ENCODE measurements at places on chromosomes 1 and 21. TPM values are rescaled to one million over a fixed set of nuclear protein-coding genes. Genes with fewer than 3 reads are reported as not detected.

PTPN14 gene
- polyA plus RNA-seq = 10.3 TPM

NPHS2 gene
- polyA plus RNA-seq = 0.67 TPM

C1QB gene
- 28.6 TPM for polyA plus RNA-seq

TNFRSF8 gene
- polyA plus RNA-seq = not detected

HSD3B2 gene
- 0.29 TPM for polyA plus RNA-seq

CLEC20A gene
- not detected for polyA plus RNA-seq

GPR37L1 gene
- polyA plus RNA-seq = 5.8 TPM

GBP5 gene
- polyA plus RNA-seq = 0.20 TPM

FAM3B gene
- 0.24 TPM for polyA plus RNA-seq

PRDM16 gene
- 6.5 TPM for polyA plus RNA-seq

RSPO1 gene
- 0.29 TPM for polyA plus RNA-seq

PLPP3 gene
- 253 TPM for polyA plus RNA-seq

LIX1L gene
- 38.3 TPM for polyA plus RNA-seq

SPRR2B gene
- not detected for polyA plus RNA-seq

SPRR4 gene
- not detected for polyA plus RNA-seq

SRP9 gene
- polyA plus RNA-seq = 349 TPM

SYPL2 gene
- 0.79 TPM for polyA plus RNA-seq

CRYBG2 gene
- polyA plus RNA-seq = 2.3 TPM

AMY2A gene
- not detected for polyA plus RNA-seq

MNDA gene
- 5.0 TPM for polyA plus RNA-seq

C2CD4D gene
- 0.97 TPM for polyA plus RNA-seq

OR6N2 gene
- polyA plus RNA-seq = not detected

ELF3 gene
- 0.35 TPM for polyA plus RNA-seq

SPATA46 gene
- polyA plus RNA-seq = 0.70 TPM

OR6N1 gene
- polyA plus RNA-seq = not detected

B3GALT5 gene
- polyA plus RNA-seq = 3.4 TPM

CELA3B gene
- 0.50 TPM for polyA plus RNA-seq

BGLAP gene
- 5.6 TPM for polyA plus RNA-seq

LRRIQ3 gene
- 1.4 TPM for polyA plus RNA-seq

AURKAIP1 gene
- 130 TPM for polyA plus RNA-seq

RCAN3 gene
- 12.9 TPM for polyA plus RNA-seq

ACKR1 gene
- polyA plus RNA-seq = 26.8 TPM

C4BPA gene
- 0.50 TPM for polyA plus RNA-seq

ERG gene
- polyA plus RNA-seq = 7.6 TPM

GPR153 gene
- polyA plus RNA-seq = 42.4 TPM

TMOD4 gene
- polyA plus RNA-seq = 1.2 TPM

PLA2G2D gene
- polyA plus RNA-seq = 0.18 TPM

CLCA2 gene
- polyA plus RNA-seq = 0.19 TPM

NBPF6 gene
- polyA plus RNA-seq = 0.13 TPM

LIPI gene
- 0.18 TPM for polyA plus RNA-seq

ST3GAL3 gene
- polyA plus RNA-seq = 71.0 TPM

NTMT2 gene
- 0.25 TPM for polyA plus RNA-seq

OR2L5 gene
- 0.09 TPM for polyA plus RNA-seq

SHE gene
- 6.7 TPM for polyA plus RNA-seq

RGS8 gene
- polyA plus RNA-seq = 9.4 TPM

NBPF12 gene
- 21.3 TPM for polyA plus RNA-seq

TAS1R3 gene
- polyA plus RNA-seq = 0.86 TPM

FNDC5 gene
- polyA plus RNA-seq = 76.9 TPM

OR6K3 gene
- not detected for polyA plus RNA-seq

AQP10 gene
- polyA plus RNA-seq = not detected
